ENCODE measurements at places on chromosomes 16 and 17.
A peak's percentile ranks its signal among the peaks of the same experiment; 100 is the strongest.

GRCh38 chr17:62847426-62847825 is 39.3 kb upstream of the MARCHF10 start:
- DNase-seq: no peak

GRCh38 chr16:71734511-71734910 is 10.0 kb upstream of the PHLPP2 start:
- no peak for DNase-seq

- no peak for DNase-seq
Observed at GRCh38 chr16:86681757-86682106, 103.4 kb downstream of the FOXL1 start.

GRCh38 chr17:77125432-77125901 is 15.3 kb upstream of the SEC14L1 start:
- peak; percentile 95 for DNase-seq

DNA sequence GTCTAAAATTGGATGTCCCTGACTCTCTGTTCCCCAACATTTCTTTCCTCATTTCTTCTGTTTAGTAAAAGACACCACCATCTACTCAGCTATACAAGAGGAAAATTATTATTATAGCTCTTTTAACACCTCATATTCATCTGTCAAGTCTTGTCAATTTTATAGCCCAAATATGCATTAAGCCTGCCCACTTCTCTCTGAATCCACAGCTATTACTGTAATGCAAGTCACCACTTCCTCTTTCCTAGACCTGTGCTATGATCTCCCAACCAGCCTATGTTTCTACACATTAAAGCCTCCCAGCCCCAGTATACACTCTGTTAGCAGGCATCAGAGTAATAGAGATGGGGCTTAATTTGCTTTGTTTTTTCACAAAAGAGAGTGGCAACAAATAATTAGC is 252.9 kb downstream of the GRIN2A start:
- no peak for DNase-seq

GRCh38 chr17:73591296-73592078 is 52.8 kb downstream of the SDK2 start:
- DNase-seq: no peak

- DNase-seq: peak; percentile 32
Observed at GRCh38 chr17:47907932-47908562, 12.0 kb downstream of the SP2 start.

DNA sequence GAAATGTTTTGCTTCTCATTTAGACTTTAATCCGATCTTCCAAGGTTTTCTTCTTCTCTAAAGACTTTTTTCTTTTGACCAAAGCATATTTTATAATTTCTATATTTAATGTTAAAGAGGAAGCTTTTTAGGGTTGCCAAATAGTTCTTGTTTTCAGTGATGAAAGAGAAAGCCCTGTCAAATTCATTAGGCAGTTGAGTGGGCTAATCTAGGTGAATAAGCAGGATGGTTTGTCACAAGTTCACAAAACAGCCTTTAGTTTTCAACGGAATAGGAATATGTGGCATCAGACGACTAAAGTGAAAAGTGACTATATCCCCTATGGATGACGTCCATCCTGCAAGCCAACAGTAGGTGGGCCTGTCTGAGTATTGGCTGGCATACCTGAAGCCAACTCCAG is 118.8 kb downstream of the NLK start:
- no peak for DNase-seq

DNA sequence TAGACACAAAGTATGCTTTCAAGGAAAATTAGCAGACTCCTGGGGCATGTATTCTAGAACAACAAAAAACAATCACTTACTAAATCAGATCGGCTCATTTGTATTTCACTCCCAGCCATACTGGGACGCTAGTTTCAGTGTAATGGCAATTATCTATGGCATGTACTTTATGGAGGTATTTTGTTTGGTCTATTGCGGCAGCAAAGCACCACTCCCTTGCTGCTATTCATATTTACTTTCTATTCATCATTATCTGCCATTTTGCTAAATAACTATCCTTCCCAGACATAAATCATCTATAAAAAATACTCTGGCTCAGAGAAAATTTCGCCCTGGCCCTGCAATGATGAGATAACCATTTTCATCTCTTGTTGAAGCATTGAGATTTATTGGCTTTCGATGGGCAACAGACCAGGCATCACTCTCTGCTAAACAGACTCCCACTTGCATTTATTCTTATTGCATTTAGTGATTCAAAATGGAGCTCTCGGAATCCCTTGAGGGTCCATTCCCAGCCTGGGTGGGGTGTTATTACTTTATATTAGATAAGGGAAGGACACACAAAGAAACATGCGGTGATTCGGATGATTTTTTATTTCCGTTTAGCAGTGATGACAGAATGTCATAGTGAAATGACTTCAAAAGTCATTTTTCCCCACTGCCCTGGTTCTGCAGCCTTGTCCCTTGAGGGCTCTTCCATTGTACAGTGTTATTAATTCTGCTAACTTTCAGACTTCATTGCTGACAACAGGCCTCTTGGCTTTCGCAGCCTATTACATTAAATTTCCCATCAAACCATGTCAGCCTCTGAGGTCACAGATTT is 225.8 kb downstream of the IRX3 start:
- DNase-seq: no peak

DNA sequence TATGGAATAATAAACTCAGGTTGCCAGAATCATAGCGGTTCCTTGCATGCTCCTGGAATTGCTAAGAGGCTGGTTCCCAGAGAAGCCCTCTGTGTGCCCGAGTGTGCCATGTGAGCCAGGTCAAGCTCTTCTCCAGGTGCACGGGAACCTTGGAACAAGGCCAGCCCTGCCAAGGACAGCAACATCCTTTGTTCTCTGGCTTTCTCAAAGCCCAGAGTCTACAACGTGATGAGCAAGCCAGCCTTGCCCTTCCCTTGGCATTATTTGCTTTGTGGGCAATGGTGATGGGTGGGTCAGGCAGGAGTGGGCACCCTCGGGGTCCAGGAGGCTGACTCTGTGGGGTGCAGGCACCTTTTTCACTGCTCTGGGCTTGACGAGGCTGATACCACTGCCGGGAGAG is 14.2 kb upstream of the SEC14L1 start:
- DNase-seq: no peak

DNA sequence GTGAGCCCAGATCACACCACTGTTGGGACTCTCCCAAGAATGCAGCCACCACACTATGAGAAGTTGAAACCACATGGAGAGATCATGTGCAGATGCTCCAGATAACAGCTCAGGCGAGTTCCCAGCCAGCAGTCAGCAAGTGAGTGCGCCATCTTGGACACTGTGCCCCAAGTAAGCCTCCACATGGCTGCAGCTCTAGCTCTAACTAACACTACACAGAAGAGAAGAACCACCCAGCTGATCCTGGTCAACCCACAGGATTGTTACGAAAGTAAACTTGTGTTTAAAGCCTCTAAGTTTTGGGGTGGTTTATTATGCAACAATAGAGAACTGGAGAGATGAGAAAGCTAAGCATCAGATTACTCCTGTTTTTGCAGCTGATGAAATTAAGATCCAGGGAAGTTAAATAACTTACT is 25.8 kb downstream of the SLC38A7 start:
- DNase-seq: peak; percentile 65

DNA sequence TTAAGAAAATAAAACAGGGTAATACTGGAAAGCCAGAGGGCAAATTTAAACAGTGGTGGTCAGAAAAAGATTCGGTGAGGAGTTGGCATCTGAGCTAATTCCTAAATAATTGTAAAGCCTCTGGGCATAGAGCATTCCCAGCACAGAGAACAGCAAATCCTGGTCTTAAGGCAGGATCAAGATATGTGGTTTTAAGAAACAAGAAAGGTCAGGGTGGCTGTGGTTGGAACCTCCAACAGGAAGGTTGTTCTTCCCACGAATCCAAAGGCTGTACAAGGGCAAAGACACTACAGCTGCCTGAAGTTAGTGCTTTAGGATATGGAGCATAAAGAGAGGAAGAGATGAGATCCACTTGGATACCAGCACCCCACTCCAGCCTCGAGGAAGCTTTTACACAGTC is 114.6 kb downstream of the ZNF18 start:
- no peak for DNase-seq

DNA sequence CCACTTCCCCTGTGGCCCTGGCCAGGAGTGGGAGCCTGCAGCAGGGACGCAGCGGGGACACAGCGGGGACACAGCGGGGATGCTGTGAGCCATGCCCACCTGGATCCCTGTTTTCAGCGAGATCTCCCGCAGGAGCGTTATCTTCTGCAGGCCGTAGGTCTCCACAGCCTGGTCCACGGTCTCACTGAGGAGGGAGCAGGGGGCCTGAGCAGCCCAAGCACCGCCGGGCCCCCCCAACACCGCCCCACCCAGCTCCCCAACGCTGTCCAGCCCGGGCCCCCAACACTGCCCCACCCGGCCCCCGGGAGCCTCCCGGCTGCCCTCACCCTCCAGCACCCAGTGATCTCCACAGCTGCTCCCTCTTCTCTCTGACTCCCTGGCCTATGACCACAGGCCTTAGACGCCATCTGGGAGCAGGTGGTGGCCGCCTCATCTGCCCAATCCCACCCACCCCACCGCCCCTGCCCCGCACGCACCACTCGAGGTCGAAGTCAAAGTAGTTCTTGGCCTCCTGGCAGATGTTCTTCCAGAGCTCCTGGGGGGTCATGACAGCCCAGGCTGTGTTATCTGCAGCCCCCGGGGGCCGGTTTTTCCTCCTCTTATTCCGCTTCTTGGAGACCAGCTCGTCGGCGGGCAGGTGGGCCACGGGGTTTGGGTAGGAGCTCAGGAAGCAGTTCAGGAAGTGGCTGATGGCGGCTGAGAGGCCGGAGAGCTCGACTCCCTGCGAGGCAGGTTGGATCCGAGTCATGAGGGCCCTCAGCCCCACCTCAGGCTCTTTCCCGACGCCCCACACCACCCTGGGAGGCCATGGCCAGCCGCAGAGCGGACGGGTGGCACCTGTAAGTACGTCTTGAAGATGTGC is 17.0 kb downstream of the CLUH start:
- DNase-seq: no peak

DNA sequence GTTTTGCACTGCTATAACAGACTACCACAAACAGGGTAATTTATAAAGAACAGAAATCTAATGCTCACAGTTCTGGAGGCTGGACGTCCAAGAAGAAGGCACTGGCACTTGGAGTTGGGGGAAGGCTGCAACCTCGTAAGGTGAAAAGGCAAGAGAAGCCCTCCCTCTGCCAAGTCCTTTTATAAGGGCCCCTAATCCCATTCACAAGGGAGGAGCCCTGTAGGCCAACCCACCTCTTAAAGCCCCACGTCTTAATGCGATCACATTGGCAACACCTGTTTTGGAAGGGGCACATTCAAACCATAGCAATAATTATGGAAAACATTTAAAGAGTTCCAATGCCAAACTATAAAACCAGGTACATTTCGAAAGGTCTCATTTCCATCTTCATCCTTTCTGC is 5.2 kb downstream of the PKD1L3 start:
- no peak for DNase-seq

GRCh38 chr17:81364278-81365147 is 30.7 kb upstream of the BAHCC1 start:
- no peak for DNase-seq

DNA sequence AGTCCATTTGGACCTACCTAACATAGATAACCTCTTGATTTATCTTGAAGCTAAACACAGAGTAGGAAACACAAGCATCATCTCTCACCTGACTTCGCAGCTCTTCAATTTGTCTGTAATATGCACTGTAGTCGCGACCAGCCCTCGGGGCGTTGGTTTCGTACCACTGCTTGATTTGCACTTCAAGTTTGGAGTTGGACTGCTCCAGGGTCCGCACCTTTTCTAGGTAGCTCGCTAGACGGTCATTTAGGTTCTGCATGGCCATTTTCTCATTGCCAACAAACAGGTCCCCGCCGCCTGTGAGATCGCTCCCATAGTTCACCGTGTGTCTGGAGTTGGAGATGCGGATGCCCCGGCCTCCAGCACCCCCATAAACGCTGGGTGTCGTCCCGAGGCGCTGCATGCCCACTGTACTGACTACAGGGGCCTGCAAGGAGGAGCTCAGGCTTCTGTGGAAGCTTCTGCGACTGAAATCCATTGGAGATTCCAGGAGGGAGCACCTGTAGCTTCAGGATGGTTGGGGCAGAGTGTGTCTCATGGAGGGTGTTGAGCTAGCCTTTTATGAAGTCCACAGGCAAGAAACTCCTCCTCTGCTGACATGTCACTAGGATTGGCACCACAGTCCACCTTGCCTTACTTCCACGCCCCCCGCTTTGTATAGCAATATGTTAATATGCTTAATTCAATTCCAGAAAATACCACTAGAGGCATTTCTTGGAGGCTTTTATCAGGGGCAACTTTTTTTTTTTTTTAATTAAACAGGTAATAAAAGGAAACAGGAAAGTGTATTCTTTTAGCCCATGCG is at the start of gene KRT20:
Gene KRT20, minus strand, starts transcription at position 535 of the 805 bp plus-strand sequence. Its CDS starts 57 bp downstream, at position 478.
- no peak for DNase-seq

DNA sequence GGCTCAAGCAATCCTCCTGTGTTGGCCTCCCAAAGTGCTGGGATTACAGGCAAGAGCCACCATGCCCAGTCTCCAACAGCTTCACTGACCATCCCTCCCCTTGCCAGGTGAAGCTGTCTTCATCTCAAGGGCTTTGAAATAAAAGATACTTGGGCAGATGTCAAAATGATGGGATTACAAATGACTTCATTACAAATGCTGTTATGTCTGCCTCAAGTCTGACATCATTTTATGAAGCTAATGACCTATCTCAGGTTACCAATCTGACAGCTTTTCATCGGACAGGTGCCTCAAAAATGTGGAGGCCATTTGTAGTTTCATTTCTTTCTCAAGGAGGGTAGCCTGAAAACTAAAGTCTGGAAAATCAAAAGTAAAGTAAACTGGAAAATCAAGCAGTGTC is 323.7 kb upstream of the TBX2 start:
- DNase-seq: no peak

GRCh38 chr16:73000020-73000906 is 47.7 kb downstream of the ZFHX3 start:
- no peak for DNase-seq

GRCh38 chr17:44284024-44284400 is 16.1 kb upstream of the SLC4A1 start:
- no peak for DNase-seq

DNA sequence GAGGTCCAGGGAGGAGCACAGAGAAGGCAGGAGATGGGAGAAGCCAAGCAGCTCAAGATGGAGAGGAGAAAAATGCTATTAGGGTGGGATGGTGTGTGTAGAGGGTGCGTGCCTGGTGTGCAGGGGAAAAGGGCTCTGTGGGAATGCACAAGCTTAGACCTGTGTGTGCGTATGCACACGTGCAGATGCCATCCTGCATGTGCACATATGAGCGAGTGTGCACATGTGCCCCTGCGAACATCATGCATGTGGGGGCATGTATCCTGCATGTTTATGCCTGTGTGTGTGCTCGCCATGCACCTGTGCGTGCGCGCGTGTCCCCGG is 438 bp upstream of the KCNJ12 start:
- DNase-seq: no peak

GRCh38 chr17:39933912-39934311 is 6.4 kb downstream of the LRRC3C start:
- DNase-seq: no peak

All from choroid plexus epithelial cell (primary cell).